ENCODE measurements at places on chromosomes 12 and 14. TPM values are rescaled to one million over a fixed set of nuclear protein-coding genes. Genes with fewer than 3 reads are reported as not detected.

BBOF1 gene
- 5.8 TPM for total RNA-seq

SPATS2 gene
- total RNA-seq = 28.8 TPM

FAM161B gene
- 5.4 TPM for total RNA-seq

FOXN4 gene
- total RNA-seq = not detected

ITGB7 gene
- 0.56 TPM for total RNA-seq

PLCZ1 gene
- not detected for total RNA-seq

SELPLG gene
- total RNA-seq = 0.85 TPM

ERP27 gene
- 0.19 TPM for total RNA-seq

All from regular cardiac myocyte (primary cell).